ENCODE measurements at places on chromosomes 7 and 10.

- DNase-seq = no peak
Measured at GRCh38 chr7:27670676-27671075, 8.0 kb upstream of the HIBADH start.

DNA sequence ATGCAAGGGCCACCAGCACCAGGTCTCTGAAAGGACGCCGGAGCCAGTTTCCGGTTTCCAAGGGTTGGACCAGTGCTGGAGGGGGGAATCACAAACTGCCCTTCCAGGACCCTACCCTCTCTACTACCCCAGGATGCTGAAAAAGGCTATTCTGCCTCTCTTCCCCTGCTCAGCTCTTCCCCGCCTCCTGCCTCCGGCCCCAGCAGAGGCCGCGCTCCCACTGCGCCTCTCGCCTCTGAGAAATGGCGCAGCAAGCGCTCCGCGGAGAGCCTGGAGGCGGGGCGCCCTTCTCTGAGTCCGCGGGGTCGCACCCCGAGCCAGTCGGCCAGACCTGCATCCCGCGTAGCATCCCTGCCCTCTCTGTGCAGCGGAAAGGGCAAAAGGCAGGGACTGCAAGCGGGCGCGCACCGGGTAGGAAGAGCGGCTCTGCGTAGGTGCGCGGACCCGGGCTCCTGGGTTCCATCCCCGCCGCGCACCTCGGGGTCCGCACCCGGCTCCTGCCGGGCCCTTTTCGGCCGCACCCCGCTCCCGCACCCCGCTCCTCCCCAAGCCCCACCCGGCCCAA lies 476 bp upstream of the RET start:
- DNase-seq = no peak

- no peak for DNase-seq
Measured at GRCh38 chr10:86159797-86160196, 206.8 kb downstream of the GRID1 start.

DNA sequence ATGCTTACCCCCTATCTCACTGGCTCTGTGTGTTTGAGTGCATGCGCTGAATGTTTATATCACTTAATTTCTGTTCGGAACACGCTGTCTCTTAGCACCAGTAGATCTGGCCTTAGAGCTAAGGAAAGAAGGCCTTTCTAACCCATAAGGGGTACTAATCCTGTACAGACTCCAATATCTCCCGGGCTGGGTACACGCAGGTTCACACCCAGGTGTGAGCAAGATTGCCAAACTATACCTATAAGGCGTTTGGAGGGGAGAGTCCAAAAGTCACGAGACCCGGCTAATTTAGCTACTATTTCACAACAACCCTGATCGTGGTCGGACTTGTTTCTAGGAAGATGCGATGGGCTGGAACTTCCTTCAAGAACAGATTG lies 727 bp upstream of the PDSS1 start:
- DNase-seq = no peak

DNA sequence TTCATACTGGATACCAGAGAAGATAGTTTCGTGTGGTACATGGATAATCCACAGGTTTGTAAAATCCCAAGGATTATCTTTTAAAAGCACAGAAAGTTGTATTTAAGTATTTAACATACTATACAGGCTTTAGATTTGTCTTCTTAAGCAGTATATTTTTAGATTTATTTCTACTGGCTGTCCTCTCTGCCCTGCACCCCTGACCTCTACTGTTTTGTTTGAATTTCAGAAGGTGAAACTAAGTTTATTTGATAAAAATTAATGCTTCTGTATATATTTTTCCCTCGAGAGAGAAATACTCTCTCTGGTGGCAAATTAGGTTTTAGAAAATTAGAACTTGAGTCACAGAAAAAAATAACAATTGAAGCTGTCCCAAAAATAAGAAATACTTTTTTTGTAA lies 18.8 kb downstream of the PLEKHA1 start:
- DNase-seq = no peak

DNA sequence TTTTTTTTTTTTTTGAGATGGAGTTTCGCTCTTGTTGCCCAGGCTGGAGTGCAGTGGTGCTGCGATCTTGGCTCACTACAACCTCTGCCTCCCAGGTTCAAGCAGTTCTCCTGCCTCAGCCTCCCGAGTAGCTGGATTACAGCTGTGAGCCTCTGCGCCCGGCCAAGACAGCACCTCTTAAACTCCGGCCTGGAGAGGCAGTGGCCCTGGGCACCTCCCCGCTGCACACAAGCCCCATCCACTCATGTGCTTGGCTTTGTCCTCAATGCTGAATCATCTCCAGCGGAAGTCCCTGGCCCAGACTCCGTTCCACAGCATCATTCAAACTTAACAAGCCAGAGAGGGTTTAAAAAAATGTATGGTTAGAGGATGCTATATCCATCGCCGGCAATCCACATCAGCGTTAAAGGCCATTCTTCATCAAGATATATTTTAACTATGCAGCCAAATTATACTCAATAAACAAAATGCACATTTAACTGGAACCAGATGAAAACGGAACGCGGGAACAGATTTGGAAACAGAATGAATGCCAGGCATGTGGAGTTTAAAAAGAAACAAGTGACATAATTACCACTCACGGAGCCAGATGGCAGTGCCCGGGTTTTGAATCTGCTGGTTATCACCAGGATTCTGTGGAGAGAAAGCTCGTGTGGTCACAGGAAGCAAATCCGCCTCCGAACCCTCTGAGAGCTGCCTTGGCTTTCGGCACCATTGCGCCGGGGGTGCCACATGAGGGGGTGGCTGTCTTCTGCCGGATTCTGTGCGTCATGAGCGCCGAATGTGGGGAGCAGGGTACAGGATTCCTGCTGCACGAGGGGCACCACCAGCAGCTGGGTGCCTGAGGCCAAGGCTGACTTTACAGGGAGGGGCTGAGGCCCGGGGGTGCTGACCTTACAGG lies 45.6 kb upstream of the CFAP46 start:
- DNase-seq = no peak

DNA sequence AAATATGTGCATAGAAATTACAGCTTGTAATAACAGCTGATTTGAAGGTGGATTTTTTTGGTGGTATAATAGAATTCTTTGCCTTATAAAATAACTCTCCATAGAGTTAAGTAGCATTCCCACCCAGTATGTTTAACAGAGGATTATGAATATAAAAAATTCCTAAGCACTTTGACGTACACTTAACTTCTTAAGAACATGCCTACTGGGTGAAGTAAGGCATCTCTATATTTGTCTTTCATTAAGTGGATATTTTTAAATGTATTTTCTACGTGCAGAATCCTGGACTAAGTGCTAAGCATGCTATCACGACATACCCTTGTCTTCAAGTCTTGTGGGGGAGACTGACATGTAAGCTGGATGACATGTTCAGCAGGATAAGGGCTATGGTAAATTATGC lies 217.7 kb upstream of the BMPER start:
- no peak for DNase-seq

DNA sequence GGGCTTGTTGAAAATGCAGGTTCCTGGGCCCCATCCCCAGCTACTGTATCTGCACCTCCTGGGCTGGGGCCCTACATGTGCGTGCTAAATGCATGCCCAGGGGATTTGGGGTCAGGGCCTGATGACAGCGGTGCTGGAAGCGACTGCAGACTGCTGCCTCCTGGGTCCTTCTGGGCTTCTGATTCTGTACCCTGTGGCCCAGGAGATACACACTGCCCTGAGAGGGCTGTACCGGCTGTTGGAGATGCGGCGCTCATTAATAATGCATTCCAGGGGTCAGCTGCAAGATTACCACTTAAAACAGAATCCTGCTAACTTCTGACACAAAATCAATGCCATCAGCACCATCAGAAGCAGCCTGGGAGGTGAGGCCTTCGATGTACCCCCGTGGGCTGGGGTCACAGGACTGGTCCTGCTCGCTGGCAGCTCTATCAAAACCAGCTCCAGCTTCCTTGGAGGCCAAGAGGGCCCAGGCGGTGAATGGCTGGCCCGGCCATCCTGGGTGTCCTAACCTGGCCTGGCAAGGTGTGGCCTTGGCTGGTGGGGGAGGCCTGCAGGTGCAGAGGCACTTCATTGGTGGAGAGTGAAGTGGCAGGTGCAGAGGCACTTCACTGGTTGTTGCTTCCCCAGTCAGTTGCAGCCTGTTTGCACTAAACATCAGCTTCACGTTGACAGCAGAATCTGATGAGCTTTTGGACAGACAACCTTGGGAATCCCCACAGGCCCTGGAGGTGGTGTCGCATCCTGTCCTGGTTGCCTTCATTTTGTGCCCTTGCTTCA lies 79.2 kb downstream of the GLRX3 start:
- DNase-seq = no peak

DNA sequence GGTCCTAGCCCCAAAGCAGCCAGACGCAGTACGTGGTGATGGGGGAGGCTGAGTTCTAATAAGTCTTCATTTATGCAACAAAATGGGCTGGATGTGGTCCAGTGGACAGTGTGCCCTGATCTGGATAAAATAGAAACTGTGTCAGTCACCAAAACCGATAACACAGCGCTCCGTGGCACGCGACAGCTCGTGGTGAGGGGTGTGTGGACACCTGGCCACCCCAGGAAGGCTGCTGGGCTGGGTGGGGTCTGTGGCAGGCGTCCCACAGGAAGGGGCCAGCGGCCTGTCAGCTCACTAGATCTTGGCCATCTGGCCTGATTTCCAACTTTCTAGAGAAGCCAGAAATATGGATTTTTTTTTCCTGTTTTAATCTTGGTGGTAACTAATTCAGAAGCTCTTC lies 17.0 kb downstream of the FAM20C start:
- DNase-seq = no peak

DNA sequence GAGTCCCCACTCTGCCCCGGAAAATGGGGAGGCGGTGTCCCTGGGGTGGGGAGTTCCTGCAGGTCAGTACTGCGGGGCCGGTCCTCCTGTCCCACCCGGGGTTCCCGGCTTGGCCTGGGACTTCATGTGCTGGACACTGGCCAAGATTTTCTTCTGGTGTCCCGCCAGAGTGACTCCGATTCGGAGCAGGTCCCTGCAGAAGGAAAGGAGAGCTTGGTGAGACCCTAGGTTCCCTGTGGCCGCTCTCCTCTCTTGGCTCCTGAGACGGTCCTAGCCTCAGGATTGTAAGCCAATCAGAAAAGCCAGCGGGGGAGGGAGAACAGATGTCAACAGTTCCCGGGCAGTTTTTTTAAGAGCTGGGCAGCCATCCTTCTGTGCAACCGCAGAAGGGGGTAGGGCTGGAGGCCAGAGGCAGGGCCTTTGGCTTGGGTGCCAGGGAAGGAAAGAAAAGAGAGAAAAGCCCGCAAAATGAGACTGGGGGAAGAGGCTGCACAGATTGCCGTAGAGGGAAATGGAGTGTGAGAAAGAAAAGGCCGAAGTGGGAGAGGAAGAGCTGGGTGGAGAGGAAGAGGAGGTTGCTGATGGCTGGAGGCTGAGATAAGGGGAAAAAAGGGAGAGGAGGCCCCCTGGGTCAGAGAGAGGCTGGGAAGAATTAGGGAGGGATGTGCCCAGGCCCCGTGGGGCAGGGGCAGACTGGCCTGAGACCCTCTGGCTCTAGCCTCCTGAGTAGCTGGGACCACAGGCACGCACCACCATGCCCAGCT lies 23.7 kb downstream of the EPHB4 start:
- DNase-seq = no peak
